ENCODE measurements at places on chromosomes 2 and 18.

DNA sequence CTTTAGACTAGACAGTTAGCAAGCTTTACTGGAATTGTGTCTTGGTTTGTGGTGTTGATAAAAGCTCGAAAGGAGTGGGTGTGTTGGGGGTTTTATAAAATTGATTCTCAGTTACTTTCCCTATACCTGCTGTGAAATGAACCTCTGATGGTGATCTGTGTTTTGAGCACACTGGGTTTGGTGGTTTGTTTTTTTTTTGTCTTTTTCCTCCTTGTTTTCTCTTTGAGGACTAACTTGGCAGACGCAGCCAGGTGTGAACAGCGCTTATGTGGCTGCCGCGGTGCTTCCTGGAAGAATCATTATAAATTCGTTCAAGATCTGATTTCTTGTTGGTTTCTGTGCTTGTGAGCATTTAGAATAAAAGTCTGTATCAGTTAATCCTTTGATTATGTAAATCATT is 28.5 kb downstream of the GRHL1 start:
- H3K4me3 ChIP-seq: no peak overlapping the region
- H3K27ac ChIP-seq: no peak overlapping the region
- no peak for DNase-seq
- peaks cover 78% of the 10 kb centered on the region for H3K4me1 ChIP-seq

DNA sequence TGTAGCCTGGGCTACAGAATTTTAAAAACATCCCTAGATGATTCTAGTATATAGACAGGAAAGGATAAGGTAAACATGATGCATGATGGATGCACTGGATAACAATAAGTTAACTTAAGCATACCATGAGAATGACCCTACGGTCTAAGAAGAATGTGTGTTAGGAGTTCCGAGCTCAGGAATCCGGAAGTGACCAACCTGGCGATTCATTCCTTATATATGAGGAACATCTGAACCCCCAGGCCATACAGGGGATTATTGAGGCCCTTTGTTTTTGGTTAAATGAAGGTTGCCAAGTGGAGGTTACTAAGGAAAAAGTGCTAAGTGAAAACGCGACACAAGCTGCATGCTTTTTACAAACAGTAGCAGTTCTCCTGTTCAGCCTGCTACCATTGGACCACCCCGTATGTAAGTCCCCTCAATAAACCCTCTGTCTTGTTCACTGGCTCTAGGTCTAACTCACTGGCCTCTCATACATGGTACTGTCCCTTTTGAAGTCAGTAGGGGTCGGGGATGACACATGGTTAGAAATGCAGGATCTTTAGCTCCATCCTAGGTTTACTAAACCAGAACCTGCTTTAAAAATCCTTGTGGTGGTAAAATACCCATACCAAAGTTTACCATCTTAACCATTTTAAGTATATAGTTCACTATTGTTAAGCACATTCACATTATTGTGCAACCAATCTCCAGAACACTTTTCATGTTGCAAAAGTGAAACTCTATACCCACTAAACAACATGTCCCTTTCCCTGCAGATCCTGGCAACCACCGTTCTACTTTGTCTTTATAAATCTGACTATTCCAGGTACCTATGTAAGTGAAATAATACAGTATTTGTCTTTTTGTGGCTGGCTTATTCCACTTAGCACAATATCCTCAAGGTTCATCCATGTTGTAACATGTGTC is 111.0 kb upstream of the MAP4K3 start:
- peak; percentile 89 for DNase-seq
- no peak overlapping the region for H3K4me3 ChIP-seq
- H3K27me3 ChIP-seq: no peaks in the 10 kb centered on the region
- H3K4me1 ChIP-seq: peaks cover 56% of the 10 kb centered on the region
- H3K27ac ChIP-seq: peak overlapping the region; percentile 94
- peaks cover 38% of the 10 kb centered on the region for H3K36me3 ChIP-seq

GRCh38 chr2:157158111-157158510 is 99.4 kb upstream of the GALNT5 start:
- no peak overlapping the region for H3K4me3 ChIP-seq
- DNase-seq: no peak
- no peak overlapping the region for H3K27ac ChIP-seq
- H3K36me3 ChIP-seq: no peaks in the 10 kb centered on the region

GRCh38 chr2:136319651-136320050 is 201.7 kb upstream of the CXCR4 start:
- no peak for DNase-seq
- peaks cover 4% of the 10 kb centered on the region for H3K4me1 ChIP-seq
- no peak overlapping the region for H3K27ac ChIP-seq
- no peak overlapping the region for H3K4me3 ChIP-seq
- H3K27me3 ChIP-seq: peaks cover 2% of the 10 kb centered on the region

DNA sequence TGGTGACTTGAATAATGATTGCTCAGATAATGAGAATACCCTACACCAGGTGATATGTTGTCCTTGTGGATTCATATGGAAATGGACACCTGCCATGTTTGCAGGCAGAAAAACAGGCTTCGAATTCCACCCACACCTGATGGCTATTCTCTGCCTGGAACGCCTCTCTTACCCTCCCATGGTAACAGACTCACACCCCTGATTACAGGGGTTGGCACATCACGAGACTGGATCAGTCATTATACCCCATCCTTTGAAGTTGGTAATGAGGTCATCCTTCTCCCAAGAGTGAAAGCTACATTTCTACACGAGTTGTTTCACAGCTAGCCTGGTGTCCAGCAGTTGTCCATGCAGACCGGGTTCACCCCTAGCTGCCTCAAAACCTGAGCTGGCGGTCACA is 71.4 kb upstream of the MBOAT2 start:
- peaks cover 42% of the 10 kb centered on the region for H3K4me1 ChIP-seq
- no peak overlapping the region for H3K4me3 ChIP-seq
- no peaks in the 10 kb centered on the region for H3K36me3 ChIP-seq
- no peak for DNase-seq
- H3K27me3 ChIP-seq: no peaks in the 10 kb centered on the region

- H3K4me3 ChIP-seq: no peak overlapping the region
- no peaks in the 10 kb centered on the region for H3K27me3 ChIP-seq
- no peak for DNase-seq
- no peak overlapping the region for H3K27ac ChIP-seq
- peaks cover 4% of the 10 kb centered on the region for H3K36me3 ChIP-seq
- H3K4me1 ChIP-seq: peaks cover 32% of the 10 kb centered on the region
Observed at GRCh38 chr2:26049641-26050040, 15.8 kb downstream of the RAB10 start.

GRCh38 chr18:38023871-38024270 is 458.3 kb upstream of the CELF4 start:
- H3K27ac ChIP-seq: no peak overlapping the region
- no peak for DNase-seq
- no peaks in the 10 kb centered on the region for H3K36me3 ChIP-seq
- no peak overlapping the region for H3K4me3 ChIP-seq
- no peaks in the 10 kb centered on the region for H3K4me1 ChIP-seq
- peaks cover 2% of the 10 kb centered on the region for H3K27me3 ChIP-seq

DNA sequence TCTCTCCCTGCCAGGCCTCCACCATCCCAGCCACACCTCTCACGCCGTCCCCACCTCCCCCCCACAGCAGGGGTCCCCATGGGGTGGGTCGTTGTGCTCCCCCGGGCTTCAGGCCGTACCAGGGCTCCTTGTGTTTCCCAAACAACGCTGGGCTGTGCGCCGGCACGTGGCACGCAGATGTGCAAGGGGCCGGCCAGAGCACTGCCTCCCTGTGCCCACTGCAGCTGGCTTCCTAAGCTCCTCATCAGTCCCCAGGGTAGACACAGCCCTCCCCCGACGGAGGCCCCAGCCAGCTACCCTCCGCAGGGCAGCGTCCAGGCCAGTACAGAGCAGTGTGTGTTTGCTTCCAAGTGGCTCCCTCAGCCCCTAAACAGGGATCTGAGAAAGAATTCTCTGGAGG is 34.0 kb downstream of the BIN1 start:
- H3K4me3 ChIP-seq: no peak overlapping the region
- no peaks in the 10 kb centered on the region for H3K4me1 ChIP-seq
- DNase-seq: no peak
- H3K27me3 ChIP-seq: peaks cover 3% of the 10 kb centered on the region
- H3K27ac ChIP-seq: no peak overlapping the region

DNA sequence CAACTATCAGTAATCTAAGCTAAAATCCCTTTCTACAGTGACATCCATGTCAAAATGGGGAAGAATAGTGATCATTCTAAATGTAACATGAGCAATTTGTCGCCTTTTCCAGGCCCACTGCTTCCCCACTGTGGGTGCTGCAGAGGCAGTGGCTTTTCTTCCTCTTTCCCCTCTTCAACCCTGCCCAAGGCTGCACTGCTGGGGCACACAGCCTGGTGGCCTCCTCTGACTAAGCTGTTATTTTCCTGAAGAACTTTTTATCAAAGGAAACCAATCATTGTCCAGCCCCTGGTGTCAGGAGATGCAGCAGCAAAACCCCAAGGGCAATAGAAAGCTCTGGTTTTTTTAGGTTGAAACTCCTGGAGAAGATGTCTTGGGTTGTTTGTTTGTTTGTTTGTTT is 117.6 kb upstream of the KLF7 start:
- H3K4me3 ChIP-seq: no peak overlapping the region
- no peaks in the 10 kb centered on the region for H3K27me3 ChIP-seq
- no peak for DNase-seq
- H3K36me3 ChIP-seq: no peaks in the 10 kb centered on the region

DNA sequence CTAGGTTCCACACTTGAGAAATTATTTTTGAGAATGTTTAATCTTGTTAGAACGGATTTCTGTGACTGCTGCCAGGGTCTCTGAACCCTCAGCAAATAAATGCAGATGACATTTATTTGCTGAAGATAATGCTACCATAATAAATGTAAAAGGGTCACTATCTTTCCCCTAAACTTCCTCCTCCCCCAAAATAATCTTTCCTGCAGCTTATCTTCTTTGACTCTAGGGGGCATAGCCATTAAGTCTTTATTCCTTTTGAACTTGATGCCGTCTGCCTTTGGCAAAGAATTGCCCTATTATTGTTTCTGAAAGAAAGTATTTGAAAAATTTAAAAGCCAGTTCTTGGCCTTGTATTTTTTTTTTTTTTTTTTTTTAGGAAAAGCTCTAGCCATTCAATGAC is 63.6 kb upstream of the ACSL3 start:
- H3K4me1 ChIP-seq: peaks cover 44% of the 10 kb centered on the region
- DNase-seq: peak; percentile 48
- no peaks in the 10 kb centered on the region for H3K27me3 ChIP-seq
- H3K27ac ChIP-seq: peak overlapping the region; percentile 42
- H3K4me3 ChIP-seq: no peak overlapping the region

DNA sequence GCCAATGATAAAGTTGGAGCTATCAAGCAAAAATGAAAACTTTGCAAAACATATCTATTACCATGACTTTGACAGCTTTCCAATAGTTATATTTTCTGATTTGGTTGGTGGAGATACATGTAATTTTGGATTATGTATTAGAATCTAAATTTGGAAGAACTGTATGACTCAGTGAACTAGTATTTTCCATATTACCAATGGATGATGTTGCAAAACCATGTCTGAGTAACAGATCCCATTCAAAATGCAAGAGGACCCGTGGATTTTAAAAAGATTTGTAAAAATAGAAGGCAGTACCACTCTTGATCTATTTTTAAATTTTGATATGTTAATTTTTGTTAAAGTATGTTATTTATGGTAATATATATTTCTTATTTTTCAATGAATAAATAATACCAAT is 83.0 kb downstream of the TAF4B start:
- no peaks in the 10 kb centered on the region for H3K27me3 ChIP-seq
- DNase-seq: peak; percentile 33
- no peak overlapping the region for H3K4me3 ChIP-seq

DNA sequence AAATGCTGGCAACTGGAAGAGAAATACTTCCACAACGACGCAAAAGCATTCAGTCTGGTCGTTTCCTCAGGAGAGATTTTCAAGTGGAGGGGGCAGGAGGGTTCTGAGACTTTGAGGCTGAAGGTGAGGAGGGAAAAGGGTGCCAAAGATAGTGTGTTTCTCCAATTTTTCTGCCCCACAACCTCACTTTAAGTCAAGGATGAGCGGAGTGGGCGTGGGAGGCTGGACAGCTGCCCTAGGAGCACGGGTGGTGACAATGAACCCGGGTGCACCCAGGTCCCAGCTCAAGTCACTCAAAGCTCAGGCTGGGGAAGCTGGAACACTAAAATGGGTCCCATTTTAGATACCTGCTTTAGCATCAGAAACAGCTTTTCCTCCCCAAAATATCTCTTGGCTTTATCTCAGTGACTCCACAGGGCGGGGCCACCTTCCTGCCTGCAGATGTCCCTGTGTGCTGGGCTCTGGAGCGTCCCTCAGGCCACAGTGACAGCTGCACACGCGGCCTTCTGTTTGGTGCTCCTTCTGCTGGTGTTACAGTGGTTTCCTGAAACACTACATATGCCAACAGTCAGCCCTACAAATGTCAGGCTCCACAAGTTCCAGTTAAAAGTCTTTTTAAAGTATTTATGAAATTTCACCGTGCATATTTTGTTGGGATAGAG is 1.4 kb upstream of the MBP start:
- no peaks in the 10 kb centered on the region for H3K36me3 ChIP-seq
- H3K27me3 ChIP-seq: peaks cover 40% of the 10 kb centered on the region
- no peak overlapping the region for H3K27ac ChIP-seq
- H3K4me1 ChIP-seq: peaks cover 11% of the 10 kb centered on the region
- no peak overlapping the region for H3K4me3 ChIP-seq

DNA sequence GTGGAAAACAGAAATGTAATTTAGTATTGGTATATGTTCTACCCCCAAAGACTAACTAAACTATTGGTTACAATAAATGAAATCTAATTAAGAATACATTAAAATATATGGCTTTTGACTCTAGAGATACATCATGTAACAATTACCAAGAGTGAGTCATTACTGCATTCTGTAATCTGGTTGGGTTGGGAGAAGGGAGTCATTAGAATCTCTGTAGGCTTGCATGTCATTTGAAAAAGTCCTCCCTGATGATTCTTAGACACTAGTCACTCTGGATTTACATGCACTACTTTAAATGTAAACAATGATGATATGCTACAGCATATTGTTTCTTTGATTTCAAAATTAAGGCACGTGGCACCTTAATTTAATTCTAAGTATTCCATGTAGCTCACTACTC is 293.4 kb upstream of the CHST9 start:
- no peaks in the 10 kb centered on the region for H3K27me3 ChIP-seq
- H3K27ac ChIP-seq: no peak overlapping the region
- no peak for DNase-seq
- H3K4me1 ChIP-seq: no peaks in the 10 kb centered on the region

DNA sequence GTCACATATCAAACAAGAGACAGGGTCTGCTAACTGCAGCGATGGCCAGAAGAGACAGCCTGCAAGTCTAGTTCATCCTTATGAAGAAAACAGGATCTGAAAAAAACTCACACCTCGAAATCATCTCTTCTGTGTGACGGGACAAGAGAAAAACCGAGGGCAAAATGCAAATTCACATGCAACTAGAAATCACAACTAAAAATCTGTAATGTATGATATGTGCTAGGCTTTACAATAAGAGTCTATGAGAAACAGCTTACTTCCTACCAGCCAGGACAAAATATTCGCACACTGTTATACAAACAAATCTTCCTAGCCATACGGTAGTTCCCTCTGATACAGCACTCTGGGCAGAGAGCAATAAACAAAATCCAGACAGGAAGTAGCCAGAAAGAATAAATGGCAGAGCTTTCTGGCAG is 48.8 kb downstream of the ANKRD44 start:
- no peak overlapping the region for H3K27ac ChIP-seq
- H3K4me3 ChIP-seq: no peak overlapping the region
- no peaks in the 10 kb centered on the region for H3K36me3 ChIP-seq
- H3K27me3 ChIP-seq: peaks cover 1% of the 10 kb centered on the region
- DNase-seq: no peak

- H3K4me3 ChIP-seq: no peak overlapping the region
- H3K4me1 ChIP-seq: peaks cover 6% of the 10 kb centered on the region
- DNase-seq: no peak
- H3K36me3 ChIP-seq: peaks cover 31% of the 10 kb centered on the region
Observed at GRCh38 chr2:60934165-60934722, 52.9 kb downstream of the REL start.

- H3K36me3 ChIP-seq: no peaks in the 10 kb centered on the region
- no peaks in the 10 kb centered on the region for H3K27me3 ChIP-seq
Observed at GRCh38 chr2:223043164-223043941, 8.6 kb upstream of the KCNE4 start.
